Psoas muscle (tissue), 8 donors: ENCODE measurements at places on chromosomes 7 and 10.

GRCh38 chr10:19252531-19252930 is 203.9 kb downstream of the MALRD1 start:
- no peak for DNase-seq

DNA sequence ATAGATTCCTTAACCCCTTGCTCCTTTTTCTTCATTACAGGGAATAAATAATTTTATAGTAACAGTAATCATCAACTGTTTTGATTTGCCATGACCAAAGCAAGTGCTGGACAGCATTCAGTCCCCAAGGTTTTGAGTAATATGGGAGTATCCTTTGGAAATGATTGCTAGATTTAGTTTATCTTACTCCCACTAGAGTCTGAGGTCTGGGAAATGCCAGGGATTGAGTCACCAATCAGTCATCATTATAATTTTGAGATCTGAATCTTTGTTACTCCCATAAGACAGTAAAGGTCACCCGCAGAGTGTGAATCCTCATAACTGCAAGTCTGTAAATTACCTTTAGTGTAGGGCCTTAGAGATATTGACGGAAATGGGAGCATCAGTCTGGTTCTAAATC is 133.7 kb upstream of the SEMA3E start:
- DNase-seq: no peak

DNA sequence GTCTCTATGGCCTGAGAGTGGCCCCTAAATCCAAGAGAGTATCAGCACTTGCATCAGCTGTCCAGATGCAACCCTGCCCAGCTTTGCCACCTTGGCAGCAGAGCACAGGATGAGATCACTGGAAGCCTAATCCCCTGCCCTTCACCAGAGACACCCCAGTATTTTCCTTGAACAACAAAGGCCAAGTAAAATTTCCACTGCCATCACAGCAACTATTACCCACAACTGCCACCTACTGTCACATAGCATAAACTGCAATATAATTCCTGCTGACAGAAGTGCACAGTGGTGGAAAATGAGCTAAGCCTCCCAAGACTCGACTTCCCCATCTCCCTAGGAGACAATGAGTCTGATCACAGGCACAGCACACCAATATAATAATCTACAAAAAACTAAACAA is 462.8 kb upstream of the ZWINT start:
- DNase-seq: no peak

DNA sequence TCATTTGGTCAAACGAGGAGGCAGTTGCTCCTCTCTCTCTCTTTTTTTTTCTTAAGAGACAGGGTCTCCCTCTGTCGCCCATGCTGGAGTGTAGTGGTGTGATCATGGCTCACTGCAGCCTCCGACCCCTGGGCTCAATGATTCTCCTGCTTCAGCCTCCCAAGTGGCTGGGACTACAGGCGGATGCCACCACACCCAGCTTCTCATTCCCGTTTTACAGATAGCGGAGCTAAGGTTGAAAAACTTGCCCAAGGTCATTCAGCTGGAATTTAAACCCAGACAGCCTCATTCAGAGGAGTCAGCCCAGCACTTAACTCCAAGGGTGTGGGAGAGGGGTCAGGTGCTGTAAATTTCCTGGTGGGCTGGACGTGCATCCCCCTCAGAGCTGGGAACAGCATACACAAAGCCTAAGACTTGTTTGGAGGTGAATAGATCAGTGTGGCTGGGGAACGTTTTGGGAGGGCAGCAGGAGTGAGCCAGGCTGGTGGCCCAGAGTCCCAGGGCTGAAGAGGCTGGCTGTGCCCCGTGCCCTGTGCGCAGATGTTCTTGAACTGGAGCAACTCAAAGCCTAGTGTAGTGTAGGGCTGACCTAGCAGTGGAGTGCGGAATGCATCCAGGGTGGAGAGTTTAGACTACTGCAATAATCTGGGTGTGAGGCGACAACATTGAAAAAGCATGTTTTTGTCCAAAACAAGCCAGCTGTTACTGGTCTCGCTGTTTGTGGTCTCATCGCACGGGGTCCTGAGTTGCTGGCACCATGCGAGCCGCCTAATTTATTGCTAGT is 2.3 kb downstream of the HTRA1 start:
- DNase-seq: no peak

DNA sequence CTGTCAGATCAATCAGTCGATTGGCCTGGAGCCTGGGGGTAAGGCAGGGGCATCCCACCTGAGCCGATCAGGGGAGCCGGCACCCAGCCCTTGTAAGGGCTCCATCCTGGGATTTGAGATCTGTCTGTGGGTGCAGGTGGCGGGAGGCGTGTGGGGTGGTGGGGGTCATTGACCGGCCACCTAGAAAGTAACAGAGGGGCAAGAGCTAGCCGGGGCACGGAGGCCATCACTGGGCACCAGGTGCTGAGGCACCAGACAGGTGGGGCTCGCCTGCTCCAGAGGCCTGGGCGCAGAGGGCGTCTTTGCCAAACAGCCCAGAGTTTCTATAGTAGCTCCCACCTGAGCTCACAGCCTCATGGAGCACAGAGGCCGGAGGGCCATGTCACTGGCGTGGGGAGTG is 55.5 kb upstream of the ADGRA1 start:
- no peak for DNase-seq

DNA sequence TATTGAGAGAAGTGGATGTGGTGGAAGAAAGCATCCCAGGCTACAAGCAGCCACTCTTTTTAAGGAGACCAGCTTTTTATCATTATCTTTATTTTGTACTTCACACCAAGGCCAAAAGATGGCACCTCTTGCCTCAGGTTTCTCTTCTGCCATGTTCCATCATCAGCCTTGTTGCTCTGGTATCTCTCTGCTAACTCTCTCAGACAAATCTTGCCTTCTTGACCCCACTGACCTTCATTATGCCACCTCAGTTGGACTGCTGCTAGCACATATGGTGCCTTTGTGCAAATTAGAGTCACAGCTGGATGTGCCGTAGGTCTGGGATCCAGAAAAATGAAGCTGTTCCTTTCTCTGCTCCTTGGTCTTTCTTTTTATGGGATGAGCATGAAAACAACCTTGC is 47.1 kb upstream of the DYNC1I1 start:
- no peak for DNase-seq

DNA sequence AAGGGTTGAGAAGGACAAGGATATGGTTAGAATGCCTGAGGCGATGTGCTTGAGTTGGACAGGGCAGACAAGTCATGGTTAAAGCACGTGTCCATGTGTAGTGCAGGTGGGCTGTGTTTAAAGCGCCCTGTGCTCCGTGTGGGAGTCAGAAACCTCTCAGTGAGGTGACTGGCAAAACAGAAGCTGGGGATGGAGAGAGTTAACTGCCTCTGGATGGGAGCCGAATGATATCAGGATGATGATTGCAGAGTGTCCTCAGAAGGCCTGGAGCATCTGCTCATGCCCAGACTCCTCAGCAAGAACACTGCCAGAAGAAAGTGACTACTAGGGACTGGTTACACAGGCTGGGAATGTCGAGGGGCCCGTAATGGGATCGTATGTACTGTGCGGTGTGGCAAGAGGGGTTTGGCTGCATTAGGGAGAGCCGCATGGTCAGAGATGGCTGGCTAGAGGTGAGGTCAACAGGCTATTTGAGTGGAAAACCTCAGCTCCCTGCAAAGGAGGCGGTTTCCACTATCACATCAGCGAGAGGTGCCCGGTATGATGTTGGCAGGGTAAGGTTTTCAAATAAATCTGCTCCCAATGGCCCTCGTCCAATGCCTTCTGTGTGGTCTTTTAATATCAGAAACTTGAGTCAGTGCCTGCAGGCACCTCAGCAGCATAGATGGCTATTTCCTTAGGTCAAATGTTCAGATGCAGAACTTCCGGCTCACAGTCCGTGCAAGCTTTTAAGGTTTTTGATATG is 26.1 kb upstream of the MRC1 start:
- DNase-seq: peak; percentile 82

- DNase-seq: no peak
Measured at GRCh38 chr7:123535517-123535916, 1.1 kb upstream of the IQUB start.

DNA sequence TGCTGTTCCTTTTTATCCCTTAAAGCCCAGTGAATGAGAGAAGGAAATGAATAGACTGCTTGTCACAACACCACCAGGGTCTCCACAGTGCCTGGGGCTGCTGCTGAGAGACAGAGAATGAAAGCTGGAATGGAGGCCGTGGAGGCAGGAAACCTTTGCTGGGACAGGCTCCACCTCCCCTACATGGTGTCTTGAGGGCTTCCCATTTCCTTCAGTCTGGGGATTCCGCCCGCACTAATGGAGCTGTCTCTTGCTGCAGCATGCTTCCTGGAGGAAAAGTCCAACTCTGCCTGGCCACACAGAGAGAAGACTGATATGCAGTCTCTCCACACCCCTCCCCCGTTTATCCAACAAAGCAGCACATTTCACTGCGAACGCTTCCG is 54.5 kb downstream of the LRRC4 start:
- no peak for DNase-seq

- no peak for DNase-seq
Measured at GRCh38 chr7:142185801-142186200, 72.1 kb downstream of the PRSS58 start.
